ENCODE measurements at places on chromosomes 13 and 19. TPM values are rescaled to one million over a fixed set of nuclear protein-coding genes. Genes with fewer than 3 reads are reported as not detected.

The CAPN12 gene
- total RNA-seq: 14.4 TPM

The PLVAP gene
- total RNA-seq: 3.0 TPM

The TMEM145 gene
- not detected for total RNA-seq

The SGCG gene
- not detected for total RNA-seq

The KCNN4 gene
- total RNA-seq: 72.2 TPM

The EXOC3L2 gene
- total RNA-seq: 0.68 TPM

The ZNF418 gene
- 6.4 TPM for total RNA-seq

The KLF1 gene
- not detected for total RNA-seq

Measured in transverse colon (tissue), 4 donors.